HFFc6 (cell line): ENCODE measurements at places on chromosomes 16 and 17.
A peak's percentile ranks its signal among the peaks of the same experiment; 100 is the strongest.

DNA sequence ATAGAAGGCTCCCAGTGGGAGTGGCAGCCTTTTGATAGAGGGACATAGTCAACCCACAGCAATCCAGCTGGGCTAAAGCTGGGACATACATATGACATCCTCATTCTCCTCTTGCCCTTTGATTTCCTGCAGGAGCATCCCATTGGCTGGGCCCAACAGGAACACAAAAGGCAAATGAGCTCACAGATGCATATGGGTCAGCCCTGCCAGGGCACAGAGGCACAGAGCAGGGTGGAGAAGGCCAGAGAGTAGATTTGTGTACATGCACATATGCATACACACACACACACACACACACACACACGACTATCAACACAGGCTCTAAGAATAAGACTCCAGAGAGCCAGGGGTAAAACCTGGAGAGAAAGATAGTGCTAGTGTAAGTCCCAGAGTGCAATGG, 58.6 kb downstream of the MMD start:
- H3K27me3 ChIP-seq = peaks cover 6% of the 10 kb centered on the region
- no peak for DNase-seq
- H3K36me3 ChIP-seq = no peaks in the 10 kb centered on the region
- no peak overlapping the region for H3K27ac ChIP-seq
- no peak overlapping the region for H3K4me3 ChIP-seq
- no peaks in the 10 kb centered on the region for H3K4me1 ChIP-seq

GRCh38 chr17:75827308-75828075, 16.7 kb downstream of the UNC13D start:
- no peak overlapping the region for H3K4me3 ChIP-seq
- no peaks in the 10 kb centered on the region for H3K36me3 ChIP-seq
- no peaks in the 10 kb centered on the region for H3K27me3 ChIP-seq
- no peak for DNase-seq
- no peak overlapping the region for H3K27ac ChIP-seq

- peaks cover 28% of the 10 kb centered on the region for H3K27me3 ChIP-seq
- H3K36me3 ChIP-seq = peaks cover 5% of the 10 kb centered on the region; the same call in 1 of the 2 replicates
- peaks cover 11% of the 10 kb centered on the region for H3K4me1 ChIP-seq
- no peak within 1 kb of the TSS for H3K27ac ChIP-seq
Measured at GRCh38 chr17:45432405-45433158, at the start of gene ARHGAP27. TSS of gene ARHGAP27 (minus strand) at chr17:45432870. CDS start at chr17:45430279, 2,591 bp downstream.

- no peaks in the 10 kb centered on the region; the same call in 1 of the 2 replicates for H3K27me3 ChIP-seq
- H3K4me1 ChIP-seq = no peaks in the 10 kb centered on the region
- 0 out of 2 replicates have a peak, but pooled peaks cover 2% of the 10 kb centered on the region for H3K36me3 ChIP-seq
- H3K4me3 ChIP-seq = no peak overlapping the region
- DNase-seq = no peak
Measured at GRCh38 chr17:34126965-34127364, 128.1 kb upstream of the CCL2 start.

GRCh38 chr16:48365025-48365600, 20.1 kb downstream of the SIAH1 start:
- DNase-seq = no peak
- H3K36me3 ChIP-seq = peaks cover 4% of the 10 kb centered on the region; the same call in 1 of the 2 replicates
- peak overlapping the region; percentile 86 for H3K27ac ChIP-seq
- peaks cover 44% of the 10 kb centered on the region for H3K4me1 ChIP-seq
- H3K27me3 ChIP-seq = peaks cover 2% of the 10 kb centered on the region; the same call in 1 of the 2 replicates
- peak overlapping the region; percentile 91 for H3K4me3 ChIP-seq

DNA sequence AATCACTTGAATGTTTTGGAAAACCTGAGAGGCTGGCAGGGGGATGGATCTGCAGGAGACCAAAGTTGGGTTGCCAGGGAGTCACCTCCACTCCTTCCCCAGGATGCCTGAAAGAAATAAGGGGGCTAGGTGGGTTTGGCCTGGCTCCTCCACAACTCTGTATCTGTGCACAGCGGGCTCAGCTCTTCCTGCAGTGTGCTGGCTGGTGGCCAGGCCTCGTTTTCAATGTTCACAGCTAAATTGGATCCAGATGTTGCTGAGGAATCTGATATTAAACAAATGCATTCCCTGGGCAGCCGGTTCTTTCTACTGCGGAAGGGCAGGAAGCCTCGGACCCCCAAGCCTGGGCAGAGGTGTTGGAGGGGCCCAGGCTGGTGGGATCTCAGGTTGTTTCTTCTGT, 106.2 kb downstream of the N4BP1 start:
- no peak overlapping the region for H3K27ac ChIP-seq
- H3K36me3 ChIP-seq = peaks cover 4% of the 10 kb centered on the region; the same call in 1 of the 2 replicates
- peak; percentile 69 for DNase-seq
- H3K27me3 ChIP-seq = peaks cover 10% of the 10 kb centered on the region

DNA sequence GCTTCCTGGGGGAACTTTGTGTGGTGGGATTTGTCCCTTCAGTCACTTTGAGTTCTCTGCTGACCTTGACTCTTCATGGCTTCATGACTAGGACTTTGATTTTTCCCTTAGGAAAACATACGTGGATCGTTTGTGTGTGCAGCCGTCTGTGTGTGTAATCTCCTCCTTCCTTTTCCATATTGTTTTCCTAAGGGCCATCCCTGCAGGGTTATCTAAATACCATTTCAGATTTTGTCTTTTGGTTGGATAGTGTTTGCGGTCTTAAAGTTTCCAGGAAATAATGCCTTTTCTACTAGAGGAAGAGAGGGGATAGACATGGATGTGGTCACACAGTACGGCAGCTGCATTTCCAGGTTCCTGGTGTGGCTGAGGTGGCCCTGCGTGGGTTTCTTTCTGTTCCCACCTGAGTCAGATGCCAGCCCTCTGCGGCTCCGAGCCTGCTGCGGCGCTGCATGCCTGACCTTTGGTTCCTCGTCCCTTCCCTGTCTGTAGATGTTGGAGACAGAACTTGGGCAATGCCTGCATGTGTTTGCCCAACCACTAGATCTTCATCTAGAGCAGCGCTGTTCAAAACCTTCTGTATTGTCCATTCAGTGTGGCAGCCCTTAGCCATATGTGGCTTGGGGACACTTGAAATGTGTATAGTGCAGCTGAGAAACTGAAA, 72.0 kb upstream of the LGALS9 start:
- no peak for DNase-seq
- no peaks in the 10 kb centered on the region for H3K36me3 ChIP-seq
- peaks cover 18% of the 10 kb centered on the region for H3K4me1 ChIP-seq

GRCh38 chr17:76260220-76260619, 4.9 kb upstream of the UBALD2 start:
- no peaks in the 10 kb centered on the region for H3K36me3 ChIP-seq
- H3K4me3 ChIP-seq = no peak overlapping the region
- DNase-seq = no peak
- peaks cover 34% of the 10 kb centered on the region for H3K4me1 ChIP-seq

- no peak overlapping the region for H3K27ac ChIP-seq
- H3K36me3 ChIP-seq = no peaks in the 10 kb centered on the region
- no peak overlapping the region for H3K4me3 ChIP-seq
- H3K27me3 ChIP-seq = peaks cover 6% of the 10 kb centered on the region
- H3K4me1 ChIP-seq = peaks cover 17% of the 10 kb centered on the region
- no peak for DNase-seq
Measured at GRCh38 chr17:2009737-2010136, 15.4 kb downstream of the RTN4RL1 start.

- H3K36me3 ChIP-seq = no peaks in the 10 kb centered on the region
- DNase-seq = no peak
- no peak overlapping the region for H3K4me3 ChIP-seq
- H3K4me1 ChIP-seq = peaks cover 54% of the 10 kb centered on the region
Measured at GRCh38 chr17:64158831-64159590, 29.1 kb upstream of the ERN1 start.

DNA sequence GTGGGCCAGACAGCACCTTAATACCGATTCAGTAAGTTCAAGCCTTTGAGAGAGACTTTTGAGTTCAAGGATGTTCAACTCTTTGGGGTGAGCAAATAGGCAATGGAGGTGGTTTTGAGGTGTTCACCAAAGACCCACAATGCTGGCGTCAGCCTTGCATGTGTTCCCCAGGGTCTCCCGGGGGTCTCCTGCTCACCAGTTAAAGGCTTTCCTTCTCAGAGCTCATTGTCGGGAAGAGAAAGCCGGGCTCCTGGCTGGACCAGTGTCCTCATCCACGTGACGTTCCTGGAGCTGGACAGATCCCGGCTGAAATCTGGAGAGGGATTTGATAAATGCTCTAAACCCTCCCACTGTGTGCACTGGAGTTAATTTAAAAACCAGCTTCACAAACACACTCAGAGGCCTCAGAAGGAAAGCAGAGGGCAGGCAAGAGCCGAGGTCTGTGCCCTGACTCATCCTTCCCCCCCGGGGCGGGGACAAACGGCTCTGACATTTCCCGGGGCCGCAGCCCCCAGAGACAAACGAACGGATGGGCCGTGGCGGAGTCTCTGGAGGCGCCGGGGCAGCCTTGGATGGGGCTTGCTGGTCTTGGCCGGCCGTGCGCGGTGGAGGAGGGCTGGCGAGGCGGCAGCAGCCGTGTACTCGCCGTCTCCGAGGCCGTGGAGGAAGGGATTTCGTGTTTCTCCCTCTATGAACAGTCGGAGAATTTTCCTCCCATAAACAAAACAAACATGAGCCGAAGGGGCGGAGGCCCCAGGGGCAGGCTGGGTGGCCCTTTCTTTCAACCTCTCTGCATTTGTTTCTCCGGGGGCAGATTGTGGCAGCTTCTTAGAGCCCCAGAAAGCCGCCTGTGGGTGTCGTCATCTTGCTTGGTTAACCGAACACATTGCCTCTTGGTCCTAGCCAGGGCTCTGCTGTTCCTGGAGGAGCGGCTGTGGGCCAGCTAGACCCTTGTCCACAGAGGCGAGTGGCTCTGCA, 94.2 kb downstream of the NTN1 start:
- H3K4me1 ChIP-seq = no peaks in the 10 kb centered on the region
- DNase-seq = peak; percentile 11
- H3K36me3 ChIP-seq = no peaks in the 10 kb centered on the region
- no peak overlapping the region for H3K27ac ChIP-seq
- H3K4me3 ChIP-seq = peak overlapping the region; percentile 72
- H3K27me3 ChIP-seq = peaks cover 10% of the 10 kb centered on the region; the same call in 1 of the 2 replicates

- H3K4me3 ChIP-seq = peak overlapping the region; percentile 99
- H3K4me1 ChIP-seq = peaks cover 69% of the 10 kb centered on the region
- H3K27me3 ChIP-seq = peaks cover 11% of the 10 kb centered on the region
- H3K27ac ChIP-seq = peak overlapping the region; percentile 100
- peak; percentile 89 for DNase-seq
Measured at GRCh38 chr17:7836596-7837407, 2.8 kb downstream of the KDM6B start.

DNA sequence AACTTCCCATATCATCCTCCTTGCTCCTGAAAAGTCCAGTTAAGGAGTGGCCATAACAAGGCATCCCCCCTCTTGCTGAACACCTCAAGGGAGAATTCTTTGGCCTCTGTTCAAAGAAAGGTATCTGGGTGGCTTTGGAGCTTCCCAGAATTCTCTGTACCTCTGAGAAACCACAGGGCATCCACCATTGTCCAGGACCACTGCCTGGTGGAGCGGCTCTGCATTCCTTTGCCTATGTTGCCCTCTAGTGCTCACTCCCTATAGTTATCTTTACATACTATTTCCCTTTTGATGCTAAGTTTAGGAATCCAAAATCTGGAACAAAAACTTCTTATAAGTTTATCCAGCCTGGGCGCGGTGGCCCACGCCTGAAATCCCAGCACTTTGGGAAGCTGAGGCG, 30.3 kb downstream of the CHD9NB start:
- H3K27ac ChIP-seq = no peak overlapping the region
- peak; percentile 50 for DNase-seq
- no peak overlapping the region for H3K4me3 ChIP-seq
- no peaks in the 10 kb centered on the region for H3K36me3 ChIP-seq

DNA sequence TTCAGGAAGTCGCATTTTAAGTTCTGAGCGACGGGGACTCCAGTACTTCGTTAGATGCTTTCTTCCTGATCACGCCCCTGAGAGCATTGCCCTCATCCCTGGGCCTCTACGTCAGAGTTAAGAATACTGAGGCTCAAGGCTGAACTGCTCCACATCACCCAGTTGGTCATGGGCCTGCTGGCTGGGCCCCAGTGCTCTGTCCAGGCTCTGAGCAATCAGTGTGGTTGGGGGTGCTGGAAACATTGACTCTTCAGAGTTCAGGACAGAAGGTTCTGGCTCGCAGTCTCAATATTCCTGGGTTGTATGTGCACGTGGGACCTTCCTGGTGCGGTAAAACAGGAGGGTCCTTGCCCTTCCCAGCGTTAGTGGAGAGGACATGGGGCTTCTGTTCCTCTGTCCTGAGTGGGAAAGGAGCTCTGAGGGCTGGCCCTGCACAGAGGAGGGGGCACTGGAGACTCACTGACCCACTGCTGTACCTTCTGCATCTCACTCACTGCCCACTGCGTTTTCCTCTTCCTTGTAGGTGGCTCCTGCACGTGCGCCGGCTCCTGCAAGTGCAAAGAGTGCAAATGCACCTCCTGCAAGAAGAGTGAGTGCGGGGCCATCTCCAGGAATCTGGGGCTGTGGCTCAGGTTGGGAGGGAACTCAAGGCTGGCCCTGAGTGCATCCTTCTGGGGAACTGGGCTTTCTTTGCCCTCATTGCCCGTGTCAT, 518 bp downstream of the MT1E start:
- H3K36me3 ChIP-seq = peaks cover 18% of the 10 kb centered on the region; the same call in 1 of the 2 replicates
- H3K27me3 ChIP-seq = peaks cover 4% of the 10 kb centered on the region; the same call in 1 of the 2 replicates
- peak overlapping the region; percentile 96 for H3K27ac ChIP-seq
- peak overlapping the region; percentile 97 for H3K4me3 ChIP-seq

DNA sequence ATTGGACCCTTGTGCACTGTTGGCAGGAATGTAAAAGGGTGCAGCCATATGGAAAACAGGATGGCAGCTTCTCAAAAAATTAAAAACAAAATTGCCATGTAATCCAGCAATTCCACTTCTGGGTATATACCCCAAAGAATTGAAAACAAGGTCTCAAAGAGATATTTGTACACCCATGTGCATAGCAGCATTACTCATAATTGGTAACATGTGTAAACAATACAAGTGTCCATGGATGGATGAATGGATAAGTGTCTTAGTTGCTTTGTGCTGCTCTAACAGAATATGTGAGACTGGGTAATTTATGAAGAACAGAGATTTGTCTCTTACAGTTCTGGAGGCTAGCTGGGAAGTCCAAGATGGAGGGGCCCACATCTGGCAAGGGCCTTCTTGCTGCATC, 3.8 kb upstream of the RUNDC3A start:
- H3K27me3 ChIP-seq = peaks cover 33% of the 10 kb centered on the region
- H3K27ac ChIP-seq = no peak overlapping the region
- H3K4me3 ChIP-seq = no peak overlapping the region

- H3K36me3 ChIP-seq = peaks cover 4% of the 10 kb centered on the region
- no peaks in the 10 kb centered on the region for H3K4me1 ChIP-seq
- H3K27me3 ChIP-seq = no peaks in the 10 kb centered on the region; the same call in none of the 2 replicates
- DNase-seq = no peak
- no peak overlapping the region for H3K27ac ChIP-seq
- H3K4me3 ChIP-seq = no peak overlapping the region
Measured at GRCh38 chr16:48999508-48999907, 282.1 kb downstream of the CBLN1 start.
